ENCODE measurements at places on chromosomes 1 and 21. TPM values are rescaled to one million over a fixed set of nuclear protein-coding genes. Genes with fewer than 3 reads are reported as not detected.

GRCh38 chr1:196148367-196148970 is 459.8 kb downstream of the KCNT2 start:
- ATAC-seq: no peak

DNA sequence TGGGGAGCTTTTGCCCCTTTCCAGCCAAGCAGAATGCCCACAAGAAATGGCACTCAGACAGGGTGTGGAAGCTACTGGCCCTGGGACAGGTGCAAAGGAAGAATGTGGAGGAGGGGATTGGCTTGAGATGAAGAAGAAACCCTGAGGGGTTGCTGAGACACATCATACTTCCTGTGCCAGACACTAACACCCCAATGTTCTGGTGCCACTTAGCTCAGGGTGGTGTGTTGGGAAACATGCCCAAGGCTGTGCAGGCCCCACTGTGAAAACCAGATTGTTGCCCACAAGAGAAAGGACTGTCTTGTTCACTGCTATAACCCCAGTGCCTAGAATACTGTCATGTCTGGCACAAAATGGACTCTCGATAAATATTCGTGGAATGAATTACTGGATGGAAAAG is 9.9 kb upstream of the PAQR6 start:
- no peak for ATAC-seq

DNA sequence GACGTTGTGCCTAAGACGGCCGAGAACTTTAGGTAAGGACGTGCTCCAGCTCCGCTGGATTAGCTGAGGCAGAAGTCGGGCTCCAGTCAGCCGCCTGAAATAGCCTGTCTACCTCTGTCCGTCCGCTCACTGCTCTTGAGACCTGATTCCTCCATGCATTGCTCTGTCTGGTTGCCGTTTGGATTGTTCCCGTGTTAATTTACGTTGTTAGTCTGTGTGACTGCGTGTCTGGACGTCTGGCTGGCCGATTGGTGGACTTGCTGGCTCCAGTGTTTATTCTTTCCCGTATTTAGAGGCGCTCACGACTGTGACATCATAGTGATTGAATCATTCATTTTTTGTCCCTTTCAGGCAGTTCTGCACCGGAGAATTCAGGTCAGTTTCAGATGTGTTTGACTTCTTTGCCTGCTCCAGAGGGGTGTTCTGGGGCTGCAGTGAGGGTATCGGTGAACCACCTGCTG is 684 bp downstream of the PPIH start:
- no peak for ATAC-seq

DNA sequence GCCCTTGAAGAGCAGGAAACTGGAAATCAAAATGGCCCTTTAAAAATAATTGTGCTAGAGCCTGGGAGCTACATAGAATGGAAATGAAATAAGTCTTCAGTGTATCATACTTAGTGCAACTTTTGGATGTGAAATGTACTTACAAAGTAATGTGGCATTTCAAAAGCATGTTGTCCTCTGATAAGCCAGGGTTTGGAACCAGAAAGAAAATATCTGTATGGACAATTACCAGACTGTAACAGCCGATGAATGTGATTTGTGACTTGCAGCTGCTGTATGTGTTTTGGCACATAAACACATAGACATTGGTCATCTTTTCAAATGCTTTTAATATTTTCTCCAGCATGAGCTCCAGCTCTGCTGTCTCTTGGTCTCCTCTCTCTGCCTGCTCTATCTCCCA is 546.4 kb downstream of the OMA1 start:
- no peak for ATAC-seq

DNA sequence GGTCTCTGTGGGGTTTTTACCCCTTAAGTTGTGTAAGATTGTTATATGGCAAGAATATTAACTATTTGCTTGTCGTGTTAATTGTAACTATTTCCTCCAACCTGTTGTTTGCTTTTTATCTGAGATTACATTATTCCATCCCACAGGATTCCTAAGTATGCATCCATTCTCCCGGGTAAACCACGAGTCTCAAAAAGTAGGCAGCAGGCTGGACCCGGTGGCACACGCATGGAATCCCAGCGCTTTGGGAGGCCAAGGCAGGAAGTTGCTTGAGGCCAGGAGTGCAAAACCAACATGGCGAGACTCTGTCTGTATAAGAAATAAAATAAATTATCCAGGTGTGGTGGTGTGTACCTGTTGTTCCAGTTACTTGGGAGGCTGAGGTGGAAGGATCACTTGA is 12.6 kb upstream of the RSPO1 start:
- no peak for ATAC-seq

DNA sequence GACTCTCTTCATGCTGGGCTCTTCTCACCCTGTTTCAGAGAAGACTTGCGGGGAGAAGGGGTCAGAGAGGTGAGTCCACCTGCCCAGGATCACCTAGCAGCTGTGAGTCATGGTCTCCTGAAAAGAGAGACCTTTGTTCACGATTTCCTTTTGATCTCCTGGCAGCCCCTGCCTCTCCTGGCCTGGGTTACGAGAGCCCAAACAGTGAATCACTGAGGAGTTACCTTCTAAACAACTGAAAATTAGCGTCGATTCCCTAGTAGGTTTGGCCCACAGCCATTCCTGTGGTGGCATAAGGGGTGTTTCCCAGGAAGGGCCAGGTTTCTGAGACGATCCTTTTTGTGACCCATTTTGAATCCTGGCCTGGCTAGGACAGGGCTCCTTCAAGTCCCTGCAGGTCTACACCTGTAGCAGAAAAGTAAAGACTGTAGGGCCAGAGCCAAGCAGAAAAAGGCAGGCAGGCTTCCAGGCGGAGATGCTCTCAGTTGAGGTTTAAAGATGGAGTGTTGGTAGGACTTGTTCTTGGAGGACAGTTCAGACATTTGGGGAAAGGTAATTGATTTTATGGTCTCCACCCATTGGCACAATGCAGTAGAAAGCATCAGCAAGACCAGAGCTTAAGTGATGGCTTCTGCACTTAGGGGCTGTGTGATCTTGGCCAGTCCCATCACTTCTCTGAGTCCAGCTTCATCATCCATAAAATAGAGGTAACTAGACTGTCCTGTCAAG is 2.1 kb upstream of the PLA2G2E start:
- no peak for ATAC-seq

DNA sequence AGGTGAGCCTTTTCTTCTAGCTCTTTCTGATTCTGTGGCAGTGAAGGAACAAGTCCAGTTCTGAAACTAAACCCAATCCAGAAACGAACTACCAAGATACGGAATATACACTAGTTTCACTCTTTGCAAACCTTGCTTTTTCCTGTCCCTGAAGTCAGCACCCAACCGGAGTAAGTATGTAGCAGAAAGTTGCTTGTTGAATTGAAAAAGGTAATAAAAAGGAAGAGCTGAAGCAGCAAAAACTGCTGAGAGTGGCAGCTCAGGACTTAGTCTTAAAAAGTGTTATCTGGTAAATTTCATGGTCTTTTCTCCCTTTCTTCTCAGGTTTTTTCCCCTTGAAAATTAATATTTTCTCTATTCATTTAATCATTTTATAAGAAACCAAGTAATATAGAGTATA is 9.4 kb upstream of the NT5C1A start:
- ATAC-seq: no peak

DNA sequence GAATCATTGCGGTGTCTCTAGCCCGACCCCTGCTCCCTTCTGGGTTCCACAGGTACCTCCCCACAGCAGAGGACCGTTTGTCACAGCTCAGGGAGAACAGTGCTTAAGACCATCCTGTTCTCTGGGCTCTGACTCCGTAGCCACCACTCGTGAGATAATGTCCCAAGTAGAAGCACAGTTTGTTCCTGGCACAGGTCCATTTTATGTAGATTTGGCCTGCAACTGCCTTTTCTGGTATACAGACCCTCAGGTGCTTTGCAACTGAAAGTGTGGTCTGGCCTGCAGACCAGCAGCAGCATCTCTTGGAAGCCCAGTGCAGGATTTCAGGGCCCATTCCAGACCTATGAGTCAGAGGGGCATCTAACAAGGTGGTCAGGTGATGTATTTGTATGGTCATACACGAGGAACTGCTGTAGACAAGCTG is 28.4 kb upstream of the TMEM125 start:
- peak; percentile 27 for ATAC-seq

- peak; percentile 94 for ATAC-seq
These were observed 55.2 kb downstream of the IRF2BP2 start for GRCh38 chr1:234554698-234555311.

GRCh38 chr1:226121049-226121586 is 58.6 kb downstream of the H3-3A start:
- ATAC-seq: no peak

- ATAC-seq: no peak
These were observed 139.1 kb upstream of the ETV3 start for GRCh38 chr1:157277281-157277680.

DNA sequence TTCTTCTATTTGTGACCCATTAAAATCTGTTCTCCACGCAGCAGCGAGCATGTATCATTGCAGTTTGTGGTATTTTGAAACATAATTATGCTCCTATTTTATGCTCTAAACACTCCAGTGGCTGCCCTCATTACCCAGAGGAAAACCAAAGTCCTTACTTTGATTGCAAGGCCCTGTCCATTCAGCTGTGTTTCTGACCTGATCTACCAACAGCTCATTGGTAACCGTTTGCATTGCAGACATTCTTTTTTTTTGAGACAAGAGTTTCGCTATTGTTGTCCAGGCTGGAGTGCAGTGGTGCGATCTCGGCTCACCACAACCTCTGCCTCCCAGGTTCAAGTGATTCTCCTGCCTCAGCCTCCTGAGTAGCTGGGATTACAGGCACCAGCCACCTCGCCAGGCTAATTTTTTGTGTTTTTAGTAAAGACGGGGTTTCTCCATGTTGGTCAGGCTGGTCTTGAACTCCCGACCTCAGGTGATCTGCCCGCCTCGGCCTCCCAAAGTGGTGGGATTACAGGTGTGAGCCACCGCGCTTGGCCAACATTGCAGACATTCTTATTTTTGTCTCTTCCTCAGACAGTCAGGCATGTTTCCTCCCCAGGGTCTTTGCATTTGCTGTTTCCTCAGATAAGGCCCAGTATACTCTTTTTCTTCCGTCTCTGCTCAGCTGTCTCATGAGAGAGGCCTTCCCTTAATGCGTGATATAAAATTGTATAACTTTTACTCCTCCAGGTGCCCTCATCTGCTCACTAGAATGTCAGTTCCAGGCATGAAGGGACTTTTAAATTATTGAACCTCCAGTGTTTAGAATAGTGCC is 32.5 kb downstream of the THRAP3 start:
- ATAC-seq: no peak

DNA sequence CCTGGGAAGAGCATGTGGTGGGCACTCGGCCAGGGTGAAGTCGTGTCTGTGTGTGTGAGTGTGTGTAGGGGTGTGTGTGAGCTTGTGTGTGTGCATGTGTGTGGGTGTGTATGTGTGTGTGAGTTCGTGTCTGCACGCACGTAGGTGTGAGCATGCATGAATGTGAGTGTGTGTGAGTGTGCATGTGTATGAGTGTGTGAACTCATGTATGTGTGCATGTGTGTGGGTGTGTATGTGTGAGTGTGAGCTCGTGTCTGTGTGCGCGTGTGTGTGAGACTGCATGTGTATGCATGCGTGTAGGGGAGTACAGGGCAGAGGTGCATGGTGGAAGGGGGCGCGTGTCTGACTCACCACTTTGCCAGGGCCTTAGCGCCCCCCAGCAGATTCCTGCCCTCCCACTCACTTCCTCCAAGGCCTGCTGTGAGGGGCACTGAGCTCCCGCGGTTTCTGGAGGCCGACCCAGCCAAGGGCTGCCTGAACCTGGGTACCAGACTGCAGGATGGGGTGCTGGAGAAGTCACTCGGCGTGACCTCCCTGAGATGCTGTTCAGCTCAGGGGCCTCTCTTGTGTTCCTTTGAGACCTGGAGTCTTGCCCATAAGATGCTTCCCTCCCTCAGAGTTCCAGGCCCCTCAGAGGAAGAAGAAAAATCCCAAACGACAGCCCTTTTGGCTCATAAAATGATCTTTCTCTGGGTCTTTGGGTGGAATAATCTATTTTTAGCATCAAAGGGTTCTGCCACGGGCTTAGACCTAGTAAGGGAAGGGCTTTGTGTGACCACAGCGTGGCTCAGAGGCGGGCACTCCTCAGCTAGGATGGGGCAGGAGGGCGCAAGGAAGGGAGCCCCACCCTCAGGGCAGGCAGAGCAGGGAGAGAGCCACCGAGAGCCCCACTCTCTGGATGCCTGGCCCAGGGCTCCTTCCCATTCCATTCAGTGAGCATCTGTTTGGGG is 41.1 kb upstream of the RUNX3 start:
- ATAC-seq: no peak

GRCh38 chr1:40782371-40782956 is 1.1 kb upstream of the KCNQ4 start:
- ATAC-seq: peak; percentile 35

GRCh38 chr1:16235944-16236510 is 956 bp downstream of the CPLANE2 start:
- ATAC-seq: peak; percentile 10

GRCh38 chr21:22885614-22886013 is 1887.4 kb downstream of the NCAM2 start:
- ATAC-seq: no peak

DNA sequence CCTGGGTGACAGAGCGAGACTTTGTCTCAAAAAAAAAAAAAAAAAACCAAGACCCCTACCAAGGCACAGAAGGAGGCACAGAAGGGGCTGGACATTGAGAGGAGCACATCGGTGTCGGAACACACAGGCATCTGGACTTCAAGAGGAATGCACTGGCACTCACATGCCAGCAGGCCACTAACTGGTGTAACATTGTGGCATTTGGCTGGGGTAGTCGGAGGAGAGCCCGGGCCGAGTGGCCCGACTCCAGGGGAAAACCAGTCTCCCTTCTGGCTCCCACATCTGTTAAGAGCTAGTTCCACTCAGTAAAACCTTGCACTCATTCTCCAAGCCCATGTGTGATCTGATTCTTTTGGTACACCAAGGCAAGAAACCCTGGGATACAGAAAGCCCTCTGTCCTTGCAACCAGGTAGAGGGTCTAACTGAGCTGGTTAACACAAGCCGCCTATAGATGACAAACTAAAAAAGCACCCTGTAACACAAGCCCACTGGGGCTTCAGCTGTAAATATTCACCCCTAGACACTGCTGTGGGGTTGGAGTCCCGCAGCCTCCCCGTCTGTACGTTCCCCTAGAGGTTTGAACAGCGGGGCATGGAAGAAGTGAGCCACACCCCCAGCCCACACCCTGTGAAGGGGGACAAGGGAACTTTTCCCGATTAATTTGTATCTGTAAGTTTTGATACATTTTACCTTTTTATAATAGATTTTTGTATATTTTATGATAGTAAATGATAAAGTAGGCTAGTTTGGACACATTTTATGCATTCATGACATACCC is 17.2 kb upstream of the AKIRIN1 start:
- no peak for ATAC-seq

GPR37L1 gene
- 0.27 TPM for total RNA-seq

KCNA10 gene
- total RNA-seq: 0.21 TPM

SIPA1L2 gene
- total RNA-seq: 14.3 TPM

F5 gene
- 0.36 TPM for total RNA-seq

THEMIS2 gene
- 1.4 TPM for total RNA-seq

TNFRSF25 gene
- total RNA-seq: 2.1 TPM

UTS2 gene
- 0.56 TPM for total RNA-seq

MYBPHL gene
- total RNA-seq: 1.0 TPM

MPL gene
- total RNA-seq: not detected
